Naive B cell (primary cell): ENCODE measurements at places on chromosomes 11 and 22.

DNA sequence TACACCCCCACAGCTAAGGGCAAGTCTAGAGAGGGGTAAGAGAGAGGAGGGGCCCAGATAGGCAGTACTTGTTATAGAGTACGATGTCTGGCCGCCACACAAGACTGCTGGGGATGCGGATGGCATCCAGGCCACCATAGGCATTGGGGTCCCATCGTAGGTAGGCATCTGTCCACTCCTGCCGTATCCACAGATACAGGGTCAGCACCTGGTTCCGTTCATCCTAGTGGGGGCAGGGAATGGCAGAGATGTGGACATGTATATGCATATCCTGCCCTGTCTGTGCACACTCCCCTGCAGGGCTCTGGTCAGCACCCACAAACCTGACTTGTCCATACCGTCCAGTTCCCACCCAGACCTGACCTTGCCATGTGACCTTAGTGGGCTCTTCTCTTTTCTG is 2.1 kb downstream of the CHRNA10 start:
- no peak for DNase-seq

- DNase-seq: no peak
Observed at GRCh38 chr11:119484741-119485605, 62.0 kb upstream of the THY1 start.

DNA sequence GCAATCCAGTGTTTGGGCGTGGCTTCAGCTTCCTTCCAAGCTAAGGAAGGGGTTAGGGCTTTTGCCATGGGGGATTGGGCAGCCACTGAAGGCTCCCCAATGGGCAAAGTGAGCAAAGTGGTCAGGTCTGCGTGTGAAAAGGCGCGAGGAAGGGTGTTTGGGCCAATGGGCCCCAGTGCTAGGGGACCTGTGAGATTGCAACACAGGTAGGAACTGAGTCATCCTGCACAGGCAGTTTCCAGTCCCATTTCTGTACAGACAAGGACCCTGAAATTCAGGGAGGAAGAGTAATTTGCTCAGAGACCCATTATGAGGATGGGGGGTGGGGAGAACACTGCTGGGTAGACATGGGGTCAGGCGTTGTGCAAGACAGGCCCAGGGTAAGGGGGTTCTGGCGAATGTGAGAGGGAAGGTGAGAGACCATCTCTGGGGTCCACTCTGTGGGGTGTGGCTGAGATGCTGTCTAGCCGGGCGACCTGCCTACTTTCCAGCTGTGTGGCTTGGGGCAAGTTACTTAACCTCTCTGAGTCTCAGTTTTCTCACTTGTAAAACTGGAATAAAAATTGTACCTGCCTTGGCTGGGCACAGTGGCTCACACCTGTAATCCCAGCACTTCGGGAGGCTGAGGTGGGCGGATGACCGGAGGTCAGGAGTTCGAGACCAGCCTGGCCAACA is 7.3 kb downstream of the CCDC88B start:
- DNase-seq: no peak

GRCh38 chr11:134714021-134714656 is 302.1 kb upstream of the B3GAT1 start:
- no peak for DNase-seq

- no peak for DNase-seq
Observed at GRCh38 chr11:78450866-78451265, 33.2 kb upstream of the GAB2 start.

GRCh38 chr22:40838486-40838885 is 18.0 kb downstream of the ST13 start:
- no peak for DNase-seq

GRCh38 chr11:2904153-2905052 is 18.8 kb upstream of the CDKN1C start:
- no peak for DNase-seq

- no peak for DNase-seq
Observed at GRCh38 chr22:47143249-47143938, 380.9 kb downstream of the TBC1D22A start.

- no peak for DNase-seq
Observed at GRCh38 chr11:35227576-35228327, 88.8 kb downstream of the CD44 start.

DNA sequence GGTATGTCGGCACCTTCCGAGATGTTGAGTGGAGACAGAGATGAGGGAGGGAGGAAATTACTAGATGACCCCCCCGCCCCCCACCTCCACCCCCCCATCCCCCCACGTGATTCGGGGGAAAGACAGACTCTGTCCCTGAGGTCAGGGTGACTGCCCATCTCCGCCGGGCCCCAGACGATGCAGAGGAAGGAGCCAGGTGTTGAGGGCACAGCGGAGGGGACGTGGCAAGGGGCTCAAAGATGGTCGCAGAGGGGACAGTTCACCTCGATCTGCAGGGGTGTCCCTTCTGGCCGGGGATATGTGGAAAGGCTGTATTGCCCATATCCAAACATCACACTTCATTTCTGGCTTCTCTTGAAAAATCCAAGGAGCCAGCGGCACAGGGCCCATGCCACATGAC is 14.1 kb downstream of the PHF21B start:
- DNase-seq: no peak

GRCh38 chr22:50529897-50530579 is at the start of gene TYMP:
Gene TYMP (minus strand): TSS chr22:50530012. CDS start chr22:50529709, 303 bp downstream.
- peak; percentile 69 for DNase-seq

- DNase-seq: no peak
Observed at GRCh38 chr11:65649656-65650546, 12.0 kb downstream of the SIPA1 start.

- DNase-seq: no peak
Observed at GRCh38 chr22:46012182-46012880, 35.4 kb upstream of the WNT7B start.

DNA sequence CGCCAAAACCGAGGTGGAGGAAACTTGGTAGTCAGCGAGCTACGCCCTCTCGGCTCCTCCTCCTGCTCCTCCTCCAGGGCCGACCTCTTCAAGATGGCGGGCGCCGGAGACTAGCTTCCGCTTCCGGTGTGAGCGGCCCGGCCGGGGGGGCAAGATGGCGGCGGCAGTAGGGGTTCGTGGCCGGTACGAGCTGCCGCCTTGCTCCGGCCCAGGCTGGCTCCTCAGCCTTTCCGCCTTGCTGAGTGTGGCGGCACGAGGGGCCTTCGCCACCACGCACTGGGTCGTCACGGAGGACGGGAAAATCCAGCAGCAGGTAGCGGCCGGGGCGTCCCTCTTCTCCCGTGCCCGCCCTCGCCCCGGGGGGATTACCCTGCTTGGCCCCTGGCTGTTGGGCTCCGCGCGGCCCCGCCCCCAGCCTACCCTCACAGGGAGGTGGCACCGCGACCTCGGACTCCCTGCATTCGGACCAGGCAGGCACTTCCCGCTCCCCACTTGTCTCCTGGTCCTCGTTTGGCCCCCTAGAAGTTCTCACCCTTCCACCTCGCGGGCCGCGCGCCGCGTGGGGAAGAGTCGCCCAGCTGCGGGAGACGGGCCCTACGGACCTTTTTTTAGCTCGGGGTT is at the start of gene TTC17:
Gene TTC17 (plus strand): TSS at position 120 of the 621 bp plus-strand sequence. CDS start 35 bp downstream, at position 155.
- peak; percentile 89 for DNase-seq

GRCh38 chr11:63871962-63872799 is 33.3 kb downstream of the MARK2 start:
- peak; percentile 12 for DNase-seq

- DNase-seq: peak; percentile 22
Observed at GRCh38 chr11:78350091-78350645, 67.5 kb downstream of the GAB2 start.

GRCh38 chr11:75706260-75706729 is 11.3 kb upstream of the MOGAT2 start:
- DNase-seq: peak; percentile 54

GRCh38 chr11:130528298-130529261 is 80.1 kb downstream of the ADAMTS15 start:
- no peak for DNase-seq

DNA sequence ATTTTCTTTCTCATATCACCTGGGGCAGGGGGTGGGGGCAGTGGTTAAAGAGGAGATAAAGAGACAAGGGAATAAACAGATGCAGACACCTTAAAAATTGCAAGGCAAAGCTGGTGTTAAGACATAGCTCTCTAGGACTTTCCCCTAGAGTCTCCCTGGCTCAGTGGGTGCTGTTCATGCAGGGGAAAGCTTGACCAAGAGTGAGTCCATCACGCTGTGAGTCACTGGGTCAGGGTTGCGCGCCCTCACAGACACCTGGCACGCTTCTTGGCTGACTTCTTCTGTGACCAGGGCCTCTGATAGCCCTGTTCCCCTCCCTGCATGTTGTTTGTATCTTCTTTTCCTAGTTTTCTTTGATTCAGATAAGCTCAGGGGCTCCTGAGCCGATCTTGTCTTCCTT is 31.9 kb downstream of the COMMD9 start:
- no peak for DNase-seq

- no peak for DNase-seq
Observed at GRCh38 chr11:87251560-87251959, 213.8 kb downstream of the TMEM135 start.

GRCh38 chr22:47051441-47052071 is 289.1 kb downstream of the TBC1D22A start:
- DNase-seq: no peak

GRCh38 chr11:86811637-86812321 is 11.4 kb downstream of the PRSS23 start:
- DNase-seq: no peak

GRCh38 chr22:32854351-32854804 is 52.9 kb downstream of the TIMP3 start:
- DNase-seq: no peak

GRCh38 chr11:66340596-66341501 is 4.1 kb downstream of the BRMS1 start:
- no peak for DNase-seq

DNA sequence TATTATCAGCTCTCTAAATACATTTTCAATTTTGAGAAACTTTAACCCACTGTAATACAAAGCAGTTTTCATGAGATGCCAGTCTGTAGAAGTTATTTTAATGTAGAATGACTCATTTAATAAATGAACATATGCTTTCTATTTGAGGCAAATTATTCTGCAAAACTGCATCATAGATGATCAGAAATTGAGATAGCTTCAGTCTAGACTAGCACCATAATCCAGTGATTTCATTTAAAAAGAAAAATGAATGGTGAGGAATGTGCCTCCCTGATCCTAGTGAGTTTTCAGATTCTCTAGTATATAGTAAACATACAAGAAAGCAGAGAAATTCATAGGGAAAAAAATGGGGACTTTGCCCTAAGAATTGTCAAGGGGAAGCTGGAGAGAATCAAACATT is 66.1 kb downstream of the OR5AK2 start:
- DNase-seq: no peak

GRCh38 chr11:12439615-12440014 is 62.2 kb downstream of the PARVA start:
- no peak for DNase-seq

DNA sequence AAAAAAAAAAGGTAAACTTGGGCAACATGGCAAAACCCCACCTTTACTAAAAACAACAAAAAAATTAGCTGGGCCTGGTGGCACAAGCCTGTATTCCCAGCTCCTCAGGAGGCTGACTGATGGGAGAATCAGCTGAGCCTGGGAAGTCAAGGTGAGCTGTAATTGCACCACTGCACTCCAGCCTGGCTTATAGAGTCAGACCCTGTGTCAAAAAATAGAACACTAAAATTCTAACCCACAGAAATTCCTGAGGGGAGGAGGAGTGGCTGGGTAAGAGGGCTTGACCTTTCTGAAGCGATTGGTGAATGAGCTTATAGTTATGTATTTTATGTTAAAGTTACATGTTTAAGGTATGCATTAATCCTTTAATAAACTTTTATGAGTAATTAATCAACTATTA is 53.3 kb downstream of the FAT3 start:
- DNase-seq: no peak

DNA sequence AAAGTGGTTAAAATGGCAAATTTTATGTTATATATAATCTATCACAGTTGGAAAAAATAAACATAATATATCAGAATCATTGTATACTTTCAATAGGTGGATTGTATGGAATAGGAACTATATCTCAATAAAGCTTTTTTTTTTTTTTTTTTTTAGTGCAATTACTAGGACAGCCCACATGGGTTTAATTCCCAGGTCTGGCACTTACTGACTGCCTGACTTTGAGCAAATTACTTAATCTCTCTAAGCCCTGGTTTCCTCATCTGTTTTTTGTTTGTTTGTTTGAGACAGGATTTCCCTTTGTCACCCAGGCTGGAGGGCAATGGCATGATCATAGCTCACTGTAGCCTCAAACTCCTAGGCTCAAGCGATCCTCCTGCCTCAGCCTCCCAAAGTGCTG is 26.1 kb upstream of the BAIAP2L2 start:
- no peak for DNase-seq

GRCh38 chr22:19109198-19110063 is 12.8 kb downstream of the DGCR2 start:
- peak; percentile 68 for DNase-seq

GRCh38 chr11:123822032-123822431 is 15.9 kb upstream of the OR6M1 start:
- no peak for DNase-seq

- DNase-seq: no peak
Observed at GRCh38 chr11:78586452-78587046, 11.9 kb upstream of the NARS2 start.

GRCh38 chr11:17840101-17840548 is 105.5 kb downstream of the KCNC1 start:
- DNase-seq: no peak

DNA sequence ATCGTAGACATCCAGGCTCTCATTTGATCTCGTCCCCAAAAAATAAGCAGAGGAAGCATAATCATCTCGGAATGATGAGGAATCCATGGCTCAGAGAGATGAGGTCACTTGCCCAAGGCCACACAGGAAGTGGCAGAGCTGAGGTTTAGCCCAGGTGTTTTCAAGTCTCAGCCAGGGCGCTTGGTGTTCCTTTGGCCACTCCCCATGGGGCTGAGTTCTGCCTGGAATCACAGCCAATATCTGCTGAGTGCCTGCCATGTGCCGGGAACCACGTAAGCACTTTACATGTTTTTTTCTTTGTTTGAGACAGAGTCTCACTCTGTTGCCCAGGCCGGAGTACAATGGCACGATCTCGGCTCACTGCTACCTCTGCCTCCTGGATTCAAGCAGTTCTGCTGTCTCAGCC is 29.5 kb upstream of the MYH9 start:
- no peak for DNase-seq

DNA sequence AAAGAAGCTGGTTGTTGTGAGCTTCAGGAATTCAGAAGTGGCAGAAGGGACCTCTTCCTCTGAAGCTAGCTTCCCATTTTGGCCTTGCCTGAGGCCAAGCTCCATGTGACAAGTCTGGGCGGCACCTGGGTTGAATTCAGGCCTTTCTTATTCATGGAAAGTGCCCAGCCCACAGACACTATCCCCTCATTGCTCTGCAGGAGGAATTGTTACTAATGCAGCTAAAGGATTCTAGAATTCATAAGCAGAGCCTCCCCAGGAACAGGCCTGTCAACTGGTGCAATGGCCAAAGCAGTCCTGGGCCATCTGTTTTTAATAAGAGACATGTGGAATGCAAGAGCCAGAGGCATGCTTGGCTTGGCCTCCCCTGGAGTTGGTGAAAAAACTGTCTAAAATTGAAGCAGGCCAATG is 71.4 kb downstream of the SLC1A2 start:
- DNase-seq: no peak

DNA sequence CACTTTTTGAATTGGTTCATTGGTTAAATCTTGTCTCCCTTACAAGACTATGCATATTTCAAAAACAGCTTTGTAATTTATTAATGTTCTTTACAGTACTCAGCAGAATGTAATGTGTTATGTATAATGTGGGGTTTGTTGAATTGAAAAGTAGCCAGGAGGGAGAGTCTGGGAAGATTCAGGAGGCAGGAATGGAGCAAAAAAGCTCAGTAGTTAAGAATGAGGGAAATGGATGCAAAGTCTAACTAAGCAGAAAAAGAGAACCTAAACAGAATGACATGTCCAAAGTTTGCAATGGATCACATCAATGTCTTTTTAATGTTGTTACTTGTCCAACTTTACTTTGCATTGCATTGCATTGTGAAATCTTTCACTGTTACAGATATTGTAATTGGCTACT is 86.5 kb upstream of the CARD18 start:
- no peak for DNase-seq

GRCh38 chr22:23566705-23567475 is 13.2 kb downstream of the IGLL1 start:
- DNase-seq: no peak
